Osteocyte (in vitro differentiated cells): ENCODE measurements at places on chromosomes 6 and 20.

- DNase-seq, result no peak
Observed at GRCh38 chr6:12293235-12293930, 3.2 kb downstream of the EDN1 start.

GRCh38 chr20:1952737-1953530, 40.9 kb downstream of the PDYN start:
- DNase-seq, result no peak

DNA sequence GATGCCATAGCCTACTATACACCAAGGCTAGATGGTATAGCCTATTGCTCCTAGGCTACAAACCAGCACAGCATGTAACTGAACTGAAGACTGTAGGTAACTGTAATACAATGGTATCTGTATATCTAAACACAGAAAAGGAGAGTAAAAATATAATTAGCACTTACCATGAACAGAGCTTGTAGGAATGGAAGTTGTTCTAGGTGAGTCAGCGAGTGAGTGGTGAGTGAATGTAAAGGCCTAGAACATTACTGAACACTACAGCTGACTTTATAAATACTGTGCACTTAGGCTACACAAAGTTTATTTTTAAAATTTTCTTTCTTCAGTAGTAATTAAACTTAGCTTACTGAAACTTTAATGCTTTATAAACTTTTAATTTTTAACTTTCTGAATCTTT, 129.5 kb downstream of the BTBD9 start:
- no peak for DNase-seq

DNA sequence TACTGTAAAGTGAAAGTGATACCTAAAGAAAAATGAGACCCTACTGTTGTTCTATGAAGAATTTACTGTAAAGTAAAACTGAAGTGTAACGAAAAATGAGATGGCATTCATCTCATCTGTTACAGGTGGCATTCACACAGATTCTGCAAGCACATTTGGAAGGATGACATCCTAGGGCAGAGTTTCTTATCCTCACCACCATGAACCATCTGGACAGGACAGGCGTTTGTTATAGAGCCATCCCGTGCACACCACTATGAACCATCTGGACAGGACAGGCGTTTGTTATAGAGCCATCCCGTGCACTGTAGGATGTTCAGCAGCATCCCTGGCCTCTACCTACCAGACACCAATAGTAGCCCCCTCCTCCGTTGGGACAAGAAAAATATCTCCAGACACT, 294.8 kb downstream of the GMDS start:
- no peak for DNase-seq

GRCh38 chr6:34389034-34389433, 3.4 kb downstream of the NUDT3 start:
- no peak for DNase-seq

- DNase-seq, result no peak
Observed at GRCh38 chr6:87237804-87238203, 82.4 kb downstream of the ZNF292 start.

GRCh38 chr6:28940294-28940857, 16.6 kb upstream of the TRIM27 start:
- DNase-seq, result no peak

GRCh38 chr6:1851681-1852456, 242.2 kb downstream of the FOXC1 start:
- no peak for DNase-seq

DNA sequence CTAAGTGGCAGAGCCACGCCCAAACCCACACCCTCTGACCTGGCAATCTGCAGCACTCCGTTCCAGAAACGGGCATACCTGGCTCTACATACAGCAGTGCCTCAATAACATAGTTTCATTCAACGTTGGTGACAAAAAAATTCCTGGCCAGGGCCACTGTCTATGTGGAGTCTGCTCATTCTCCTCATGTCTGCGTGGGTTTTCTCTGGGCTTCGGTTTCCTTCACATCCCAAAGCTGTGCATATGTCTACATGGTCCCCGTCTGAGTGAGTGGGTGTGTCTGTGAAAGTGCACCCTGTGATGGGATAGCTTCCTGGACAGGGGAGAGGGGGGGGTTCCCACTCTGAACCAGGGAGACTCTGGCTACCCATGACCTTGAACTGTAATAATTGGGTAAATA, 2.1 kb downstream of the KIAA0319 start:
- DNase-seq, result no peak
